ENCODE measurements at places on chromosomes 11 and 22.

- H3K4me1 ChIP-seq = no peaks in the 10 kb centered on the region
- DNase-seq = no peak
- no peak overlapping the region for H3K27ac ChIP-seq
- no peaks in the 10 kb centered on the region for H3K27me3 ChIP-seq
Observed at GRCh38 chr11:112999520-112999919, 38.3 kb downstream of the NCAM1 start.

DNA sequence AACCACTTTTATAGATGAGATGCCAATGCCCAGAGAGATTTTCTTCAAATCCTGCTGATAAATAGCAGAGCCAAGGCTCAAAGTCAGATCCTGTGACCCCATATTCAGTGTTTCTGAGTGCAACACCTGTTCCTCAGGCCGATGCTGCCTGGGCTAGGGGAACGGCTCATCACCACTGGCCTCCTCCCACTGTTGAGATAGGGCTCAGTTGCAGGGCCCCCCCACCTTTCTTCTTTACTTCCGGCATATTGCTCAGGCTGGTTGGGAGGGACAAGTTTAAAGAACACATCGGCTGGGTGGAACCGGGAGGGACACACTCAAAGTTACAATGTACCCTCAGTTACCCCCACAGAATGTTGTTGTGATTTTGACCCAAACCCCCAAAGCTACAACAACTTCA, 88.3 kb upstream of the CRTAM start:
- peaks cover 18% of the 10 kb centered on the region for H3K4me1 ChIP-seq
- no peak overlapping the region for H3K4me3 ChIP-seq
- DNase-seq = no peak
- no peaks in the 10 kb centered on the region for H3K36me3 ChIP-seq
- H3K27me3 ChIP-seq = no peaks in the 10 kb centered on the region

DNA sequence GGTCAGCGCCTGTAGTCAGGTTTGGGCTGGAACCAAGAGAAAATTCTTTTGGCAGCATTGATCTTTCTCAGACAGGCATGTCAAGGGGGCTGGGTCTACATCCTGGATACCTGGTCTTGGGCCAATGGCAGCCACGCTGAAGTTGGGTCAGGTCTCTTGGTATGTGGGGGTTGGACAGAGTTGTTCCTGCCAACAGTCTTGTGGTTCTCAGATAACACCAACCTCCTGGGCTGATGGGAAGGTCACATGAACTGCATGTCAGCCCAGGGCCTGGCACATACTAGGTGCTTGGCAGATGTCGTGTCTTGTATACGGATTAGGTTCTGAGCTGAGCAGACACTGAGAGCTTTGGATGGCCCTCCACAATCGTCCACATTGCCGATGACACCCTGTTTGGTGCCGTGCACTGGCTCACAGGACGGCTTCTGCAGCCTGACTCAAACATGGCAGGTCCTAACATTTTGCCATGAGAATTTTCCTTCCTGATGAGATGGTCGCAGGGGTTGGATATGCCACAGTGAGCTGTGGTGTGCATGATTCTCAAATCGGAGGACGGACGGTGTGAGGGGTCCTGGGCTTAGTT, 42.0 kb downstream of the FBLN1 start:
- no peak for DNase-seq
- H3K27ac ChIP-seq = no peak overlapping the region
- H3K27me3 ChIP-seq = no peaks in the 10 kb centered on the region
- no peaks in the 10 kb centered on the region for H3K4me1 ChIP-seq
- no peak overlapping the region for H3K4me3 ChIP-seq

DNA sequence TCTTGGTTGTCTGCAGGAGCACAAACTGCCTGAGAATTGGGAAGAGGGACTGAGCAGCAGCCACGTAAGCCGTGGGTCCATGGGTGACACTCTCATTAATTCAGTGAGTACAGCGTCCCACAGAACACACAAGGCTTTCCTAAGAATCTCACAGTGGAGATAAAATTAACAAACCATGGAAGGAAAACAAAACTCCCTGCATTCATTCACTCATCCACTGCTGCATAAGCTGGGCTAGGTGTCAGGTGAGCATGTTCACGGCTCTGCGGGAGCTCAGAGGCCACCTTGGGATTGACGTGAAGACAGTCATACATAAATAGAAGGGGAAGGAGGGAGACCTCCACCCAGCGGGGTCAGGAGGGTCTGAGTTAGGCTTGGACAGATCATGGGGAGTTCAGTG, 1442.7 kb downstream of the TBC1D22A start:
- H3K27ac ChIP-seq = no peak overlapping the region
- no peaks in the 10 kb centered on the region for H3K27me3 ChIP-seq
- H3K4me3 ChIP-seq = no peak overlapping the region
- peak; percentile 10 for DNase-seq
- H3K36me3 ChIP-seq = no peaks in the 10 kb centered on the region
- H3K4me1 ChIP-seq = no peaks in the 10 kb centered on the region

GRCh38 chr11:47125083-47125482, 51.6 kb downstream of the ARFGAP2 start:
- no peaks in the 10 kb centered on the region for H3K36me3 ChIP-seq
- no peak for DNase-seq
- no peaks in the 10 kb centered on the region for H3K27me3 ChIP-seq
- no peak overlapping the region for H3K27ac ChIP-seq

DNA sequence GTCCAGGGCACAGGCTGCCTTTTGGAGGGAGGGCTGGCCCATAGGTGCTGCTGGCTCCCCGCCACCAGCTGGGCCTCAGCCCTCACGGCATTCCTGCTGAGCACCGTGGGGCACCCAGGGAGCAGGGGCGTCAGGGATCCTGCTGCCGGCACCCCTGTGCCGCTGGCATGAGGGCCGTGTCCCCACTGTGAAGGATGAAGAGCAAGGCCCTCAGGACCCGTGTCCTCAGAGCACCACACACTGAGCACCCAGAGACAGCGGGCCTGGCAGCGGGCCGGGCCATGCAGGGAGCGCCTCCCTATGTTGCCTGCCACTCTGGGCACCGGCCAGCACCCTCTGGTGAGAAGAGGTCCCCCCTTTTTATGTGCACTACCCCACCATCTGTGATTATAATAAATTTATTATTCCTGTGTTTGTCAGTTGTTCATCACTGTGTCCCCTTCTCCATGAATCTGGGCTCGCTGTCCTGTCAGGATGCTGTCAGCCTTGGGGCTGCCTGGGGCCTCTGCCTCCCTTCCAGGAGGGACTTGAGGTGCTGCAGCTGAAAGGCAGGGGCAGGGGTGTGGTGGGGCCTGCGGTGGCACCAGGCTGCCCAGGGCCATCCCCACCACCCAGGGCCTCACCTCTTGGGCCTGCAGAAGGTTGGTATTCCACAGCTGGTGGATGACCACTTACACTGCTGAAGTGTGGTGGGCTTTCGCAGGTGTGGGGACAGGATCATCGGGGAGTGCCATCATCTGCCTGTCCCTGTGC, 80.0 kb downstream of the MED15 start:
- no peaks in the 10 kb centered on the region for H3K4me1 ChIP-seq
- no peak overlapping the region for H3K27ac ChIP-seq
- H3K4me3 ChIP-seq = no peak overlapping the region
- peak; percentile 46 for DNase-seq
- no peaks in the 10 kb centered on the region for H3K27me3 ChIP-seq
- no peaks in the 10 kb centered on the region for H3K36me3 ChIP-seq

GRCh38 chr22:26893173-26894110, 236.1 kb downstream of the MIAT start:
- H3K36me3 ChIP-seq = no peaks in the 10 kb centered on the region
- no peaks in the 10 kb centered on the region for H3K4me1 ChIP-seq
- no peaks in the 10 kb centered on the region for H3K27me3 ChIP-seq
- no peak for DNase-seq
- H3K27ac ChIP-seq = no peak overlapping the region

GRCh38 chr22:29663180-29663821, 56.5 kb upstream of the CABP7 start:
- no peak for DNase-seq
- no peak overlapping the region for H3K27ac ChIP-seq
- no peaks in the 10 kb centered on the region for H3K27me3 ChIP-seq
- peaks cover 82% of the 10 kb centered on the region for H3K36me3 ChIP-seq
- no peak overlapping the region for H3K4me3 ChIP-seq
- H3K4me1 ChIP-seq = no peaks in the 10 kb centered on the region

DNA sequence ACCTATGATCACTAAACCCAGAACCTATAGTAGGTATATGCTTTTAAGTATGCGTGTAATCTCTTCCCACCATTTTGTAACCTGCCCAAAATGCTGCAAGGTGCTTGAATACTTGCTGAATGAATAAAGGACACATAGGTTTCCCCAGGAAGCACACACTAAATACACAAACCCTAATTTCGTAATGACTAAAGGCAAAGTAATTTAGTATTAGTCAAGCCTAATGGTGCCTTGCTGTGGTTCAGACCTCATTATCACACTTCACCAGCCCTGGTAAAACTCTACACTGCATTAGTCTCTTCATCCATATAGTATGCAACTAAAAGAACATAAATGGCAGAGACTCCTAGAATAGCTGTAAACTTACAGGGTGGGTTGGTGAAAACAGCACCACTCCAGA, 289.0 kb upstream of the PITPNB start:
- no peak for DNase-seq
- no peaks in the 10 kb centered on the region for H3K4me1 ChIP-seq
- no peaks in the 10 kb centered on the region for H3K36me3 ChIP-seq
- no peak overlapping the region for H3K4me3 ChIP-seq
- no peaks in the 10 kb centered on the region for H3K27me3 ChIP-seq

DNA sequence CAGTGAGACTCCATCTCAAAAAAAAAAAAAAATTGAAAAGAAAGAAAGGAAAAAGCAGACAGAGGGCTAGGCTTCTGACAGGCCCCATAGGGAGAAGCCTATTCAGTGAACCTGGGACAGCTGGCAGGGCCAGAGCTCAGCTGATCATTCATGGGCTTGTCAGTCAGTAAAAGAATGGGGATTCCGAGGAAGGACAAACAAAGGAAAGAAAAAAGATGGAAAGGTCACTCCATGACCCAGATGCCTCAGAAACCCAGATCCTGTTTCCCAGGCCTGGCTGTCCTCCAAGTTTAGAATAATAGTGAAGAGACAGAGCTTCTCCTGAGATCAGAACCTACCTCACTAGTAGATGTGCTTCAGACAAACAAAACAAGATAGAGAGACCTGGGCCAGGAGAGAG, 34.3 kb upstream of the ASPHD2 start:
- no peak overlapping the region for H3K27ac ChIP-seq
- no peak for DNase-seq
- no peak overlapping the region for H3K4me3 ChIP-seq

DNA sequence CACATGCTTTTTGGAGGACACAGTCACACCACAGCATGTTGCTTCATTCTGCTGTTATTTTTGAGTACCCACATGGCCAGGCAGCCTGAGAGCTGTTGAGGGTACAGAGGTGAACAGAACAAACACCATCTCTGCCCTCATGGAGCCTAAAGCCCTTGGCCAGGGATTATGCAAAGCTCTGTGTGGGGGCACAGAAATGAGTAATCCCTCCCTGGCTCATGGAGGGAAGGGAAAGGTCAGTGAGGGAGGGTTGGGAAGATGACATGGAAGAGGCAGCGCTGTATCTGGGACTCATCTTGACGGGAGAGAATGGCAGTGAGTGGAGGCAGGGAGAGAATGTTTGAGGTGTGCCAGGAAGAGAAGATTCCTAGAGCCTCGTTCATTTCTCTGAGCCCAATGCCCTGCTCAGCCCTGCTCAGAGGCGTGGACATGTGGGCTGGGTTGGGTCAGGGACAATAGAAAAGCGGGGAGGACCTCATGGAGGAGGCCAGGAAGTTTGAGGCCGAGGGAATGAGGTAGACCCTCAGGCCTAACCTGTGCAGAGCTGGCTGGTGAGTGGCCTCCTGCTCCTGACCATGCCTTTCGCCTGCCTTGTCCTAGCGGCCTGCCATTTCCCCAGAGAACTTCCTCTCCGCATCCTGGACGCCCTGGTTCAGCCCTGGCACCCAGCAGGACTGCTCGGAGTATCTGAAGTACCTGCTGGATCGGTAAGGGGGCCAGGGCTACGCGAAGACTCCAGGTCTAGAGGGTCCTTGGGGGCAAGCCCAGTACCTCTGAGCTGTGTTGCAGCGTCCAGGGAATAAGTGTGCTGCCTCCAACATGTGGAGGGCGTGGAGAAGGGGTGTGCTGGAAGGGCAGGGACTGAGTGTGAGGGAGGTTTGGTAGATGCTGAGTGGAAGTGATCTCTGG, 19.8 kb downstream of the USP35 start:
- H3K36me3 ChIP-seq = peaks cover 24% of the 10 kb centered on the region
- no peaks in the 10 kb centered on the region for H3K27me3 ChIP-seq
- no peaks in the 10 kb centered on the region for H3K4me1 ChIP-seq
- no peak for DNase-seq
- H3K27ac ChIP-seq = no peak overlapping the region

DNA sequence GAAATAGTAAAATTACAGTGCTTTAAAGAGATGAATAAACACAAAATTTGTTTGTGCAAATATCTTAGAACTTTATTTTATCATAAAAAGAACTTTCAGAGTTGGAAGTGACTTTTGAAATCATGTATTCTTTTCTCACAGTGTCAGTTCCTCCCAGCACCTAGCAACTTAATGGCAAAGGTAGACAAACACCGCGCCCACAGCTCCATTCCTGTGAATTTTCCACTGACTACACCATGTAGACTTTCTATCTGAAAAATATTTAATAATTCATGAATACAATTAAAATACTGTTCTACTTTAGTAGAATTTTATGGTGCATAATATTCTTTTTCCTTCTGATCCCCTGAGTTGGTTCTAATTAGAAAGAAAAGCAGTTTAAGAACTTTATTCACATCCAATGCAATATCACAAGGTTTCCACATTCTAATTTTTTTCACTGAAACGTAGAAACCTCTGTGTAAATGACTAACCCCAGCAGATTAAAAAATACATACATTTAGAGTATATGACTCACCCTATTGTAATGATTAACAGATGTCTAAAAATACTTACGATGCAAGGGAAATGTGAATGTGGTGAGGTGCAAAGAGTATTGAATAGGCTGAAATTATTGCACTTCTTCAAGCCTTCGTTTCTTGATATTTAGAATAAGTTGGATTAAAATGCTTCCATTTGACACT, 218.2 kb upstream of the CCDC179 start:
- H3K36me3 ChIP-seq = no peaks in the 10 kb centered on the region
- no peaks in the 10 kb centered on the region for H3K4me1 ChIP-seq
- no peak overlapping the region for H3K4me3 ChIP-seq
- H3K27ac ChIP-seq = no peak overlapping the region
- no peaks in the 10 kb centered on the region for H3K27me3 ChIP-seq
- DNase-seq = no peak

DNA sequence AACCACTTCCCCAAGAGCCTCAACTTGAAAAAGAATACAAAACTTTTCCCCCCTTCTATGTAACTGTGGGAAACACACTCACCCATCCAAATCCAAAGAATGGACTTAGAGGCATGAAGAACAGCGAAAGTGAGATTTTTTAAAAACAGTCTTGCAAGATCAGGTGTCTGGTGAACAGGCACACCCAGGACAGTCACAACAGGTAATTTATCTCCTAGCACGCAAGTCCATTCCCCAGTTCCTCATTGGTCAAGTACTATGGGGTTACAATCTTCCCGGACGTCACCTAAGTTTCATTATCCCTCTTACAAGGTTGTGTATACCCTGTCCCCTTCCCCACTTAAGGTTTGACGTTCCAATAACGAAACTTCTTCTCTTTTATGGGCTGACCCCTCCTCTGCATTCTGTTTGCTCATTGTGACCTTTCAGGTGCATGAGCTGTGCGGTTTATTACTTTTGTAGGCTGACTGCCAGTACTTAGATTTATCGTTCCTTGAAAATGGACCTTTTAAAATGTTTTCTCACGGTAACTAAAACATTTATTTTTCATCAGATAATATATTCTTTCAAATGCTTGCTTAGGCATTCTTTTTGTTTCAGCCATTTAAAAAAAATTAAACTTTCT, 1401.9 kb downstream of the FAM181B start:
- H3K4me3 ChIP-seq = no peak overlapping the region
- DNase-seq = no peak
- H3K27ac ChIP-seq = no peak overlapping the region
- H3K36me3 ChIP-seq = no peaks in the 10 kb centered on the region
